Transverse colon (tissue), 4 donors: ENCODE measurements at places on chromosomes 6 and 20.

DNA sequence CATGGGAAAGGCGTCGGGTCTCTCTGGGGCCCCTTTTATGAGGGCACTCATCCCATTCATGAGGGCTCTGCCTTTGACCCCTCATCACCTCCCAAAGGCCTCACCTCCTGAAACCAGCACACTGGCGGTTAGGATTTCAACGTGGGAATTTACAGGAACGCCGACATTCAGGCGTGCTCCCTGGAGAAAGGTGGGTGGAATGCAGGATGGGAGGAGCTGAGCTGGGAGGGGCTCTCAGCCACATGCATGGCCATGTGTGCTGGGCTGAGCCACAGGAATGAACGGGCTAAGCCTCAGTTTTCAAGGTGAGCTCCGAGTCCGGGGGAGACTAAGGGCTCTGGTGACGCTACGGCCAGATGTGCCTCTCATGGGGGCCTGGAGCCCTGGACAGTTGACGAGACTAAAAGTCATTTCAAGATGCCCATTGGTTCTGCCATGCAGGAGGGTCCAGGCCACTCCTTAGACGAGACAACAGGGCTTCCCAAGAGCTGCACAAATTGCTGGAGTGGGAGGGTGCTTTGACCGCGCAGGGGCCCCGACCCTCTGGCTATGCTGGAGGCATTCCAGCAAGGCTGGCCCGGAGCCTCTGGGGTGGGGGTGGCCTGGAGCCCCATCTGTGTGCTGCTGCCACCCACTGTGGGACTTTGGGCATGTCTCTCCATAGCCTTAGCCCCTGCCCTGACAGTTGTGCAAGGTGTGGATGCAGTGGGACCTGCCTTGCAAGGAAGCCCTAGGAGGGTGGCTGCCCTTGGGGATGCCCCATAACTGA, 3.8 kb upstream of the ARFGAP1 start:
- no peak for DNase-seq

- DNase-seq = no peak
Observed at GRCh38 chr20:40931410-40932044, 97.1 kb upstream of the TOP1 start.

GRCh38 chr6:15176816-15177370, 69.0 kb upstream of the JARID2 start:
- DNase-seq = no peak

- DNase-seq = no peak
Observed at GRCh38 chr6:26278536-26278935, 86.5 kb upstream of the BTN3A2 start.

GRCh38 chr6:8530785-8531435, 95.6 kb upstream of the SLC35B3 start:
- DNase-seq = no peak

DNA sequence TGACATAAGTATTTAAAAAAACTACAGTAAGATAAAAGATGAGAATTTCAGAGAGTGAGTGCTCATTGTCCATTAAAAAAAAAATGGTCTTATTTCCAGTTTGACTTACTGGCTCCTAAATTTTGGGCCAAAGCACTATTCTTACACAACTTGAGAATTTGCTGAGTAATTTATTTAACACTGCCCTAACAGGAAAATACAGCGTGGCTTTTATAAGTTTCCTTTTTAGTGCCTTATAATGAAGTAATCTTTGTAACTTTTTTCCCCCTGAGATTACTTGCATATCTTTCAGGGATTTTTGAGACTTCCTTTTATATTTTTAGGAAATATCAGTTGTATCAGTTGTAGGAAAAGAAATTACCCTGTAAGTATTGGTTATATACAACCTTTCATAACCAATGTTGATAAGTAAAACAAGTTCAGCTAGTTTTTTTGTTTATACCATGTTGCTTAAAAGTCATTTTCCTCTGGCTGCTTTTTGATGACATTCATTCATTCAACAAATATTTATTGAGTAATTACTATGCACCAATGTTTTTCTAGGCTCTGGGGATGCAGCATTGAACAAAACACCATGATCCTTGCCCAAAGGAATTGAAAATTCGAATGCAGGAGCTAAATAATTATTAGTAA, 106.4 kb upstream of the SGK1 start:
- DNase-seq = no peak

DNA sequence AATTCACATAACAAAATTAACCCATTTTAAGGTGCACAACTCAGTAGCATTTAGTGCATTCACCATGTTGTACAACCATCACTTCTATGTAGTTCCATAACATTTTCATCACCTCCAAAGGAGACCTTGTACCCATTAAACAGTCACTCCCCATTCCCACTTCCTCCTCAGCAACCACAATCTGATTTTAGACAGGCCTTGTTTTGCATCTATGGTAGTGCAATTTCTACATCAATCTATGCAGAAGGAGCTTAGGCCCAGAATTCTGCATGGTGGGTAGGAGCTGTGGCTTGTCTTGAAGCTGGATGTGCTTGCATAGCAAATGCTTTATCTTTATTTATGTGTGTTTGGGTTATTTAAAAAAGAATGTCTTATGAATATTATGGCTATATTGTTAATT, 13.5 kb upstream of the HLA-DQA1 start:
- DNase-seq = no peak

GRCh38 chr6:68040312-68040778, 594.7 kb upstream of the ADGRB3 start:
- no peak for DNase-seq

DNA sequence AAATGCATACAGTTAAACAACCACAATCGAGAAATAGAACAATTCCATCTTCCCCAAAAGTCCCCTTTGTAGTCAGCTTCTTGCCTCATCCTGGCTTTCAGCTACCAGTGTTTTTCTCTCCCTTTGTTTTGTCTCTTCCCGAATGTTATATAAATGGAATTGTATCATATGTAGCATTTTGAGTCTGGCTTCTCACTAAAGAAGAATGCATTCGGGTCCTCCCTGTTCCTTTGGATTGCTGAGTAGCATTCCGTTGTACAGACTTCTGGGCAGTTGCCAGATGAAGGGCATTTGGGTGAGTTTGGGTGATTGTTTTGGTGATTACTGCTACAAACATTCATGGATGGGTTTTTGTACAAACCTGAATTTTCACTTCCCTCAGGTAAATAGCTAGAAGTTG, 27.8 kb downstream of the PRPH2 start:
- DNase-seq = no peak

DNA sequence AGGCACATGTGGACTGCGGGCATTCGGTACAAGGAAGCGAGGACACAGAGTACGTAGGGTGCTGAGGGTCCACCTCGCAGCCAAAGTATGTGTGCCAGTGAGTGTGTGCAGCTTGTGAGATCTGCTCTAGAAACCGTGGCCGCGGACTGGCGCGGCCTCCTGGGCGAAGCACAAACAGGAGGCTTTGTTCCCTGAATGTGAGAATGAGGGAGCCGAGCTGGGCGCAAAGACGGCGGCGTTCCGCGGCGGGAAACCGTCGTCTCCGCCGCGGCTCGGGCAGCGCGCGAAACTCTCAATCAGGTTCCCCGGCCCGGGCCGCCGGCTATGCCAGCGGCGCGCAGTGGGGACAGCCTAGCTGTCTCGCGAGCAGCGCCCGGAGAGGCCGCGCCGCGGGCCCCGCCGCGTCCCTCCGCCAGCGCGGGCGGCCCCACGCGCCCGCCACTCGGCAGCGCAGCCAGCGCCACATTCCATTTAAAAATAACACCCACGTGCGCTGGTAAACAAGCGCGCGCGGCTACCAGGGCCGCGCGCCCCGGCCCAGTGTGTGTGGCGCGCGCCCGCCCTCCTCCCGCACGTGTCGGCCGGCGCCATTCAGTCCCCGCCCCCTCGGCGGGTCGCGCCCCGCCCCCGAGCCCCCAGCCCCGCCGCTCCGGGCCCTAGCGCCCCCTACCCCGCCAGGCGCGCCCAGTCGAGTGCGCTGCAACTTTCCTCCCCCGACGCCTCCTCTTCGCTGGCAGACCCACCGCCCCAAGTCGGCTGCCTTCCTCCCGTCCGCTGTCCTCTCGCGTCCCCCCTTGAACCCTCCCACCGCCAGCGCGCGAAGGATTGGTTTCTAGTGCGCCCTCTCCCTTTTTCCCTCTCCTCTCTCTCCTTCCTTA, 3.0 kb upstream of the FOXO3 start:
- DNase-seq = peak; percentile 80

- DNase-seq = no peak
Observed at GRCh38 chr6:120903836-120904235, 430.4 kb downstream of the TBC1D32 start.

- DNase-seq = no peak
Observed at GRCh38 chr6:70353448-70353847, 50.6 kb upstream of the COL9A1 start.

DNA sequence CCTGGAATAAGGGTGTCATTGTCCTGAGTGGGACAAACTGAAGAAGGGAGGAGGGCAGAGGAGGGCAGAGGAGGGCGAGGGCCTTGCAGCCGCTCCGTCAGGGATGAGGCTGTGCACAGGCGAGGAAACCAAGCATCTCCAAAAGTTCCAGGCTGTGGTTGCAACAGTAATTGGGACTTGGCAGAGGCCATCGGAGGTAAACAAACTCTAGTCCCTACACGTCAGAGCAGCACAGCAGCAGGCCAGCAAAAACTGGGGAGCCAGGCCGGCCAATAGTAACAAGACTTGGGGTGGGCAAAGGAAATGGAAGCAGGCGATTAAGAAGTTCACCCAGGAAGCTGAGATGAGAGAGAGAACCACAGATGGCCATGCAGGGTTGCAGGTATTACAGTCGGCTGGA, 142.8 kb downstream of the SMOC2 start:
- no peak for DNase-seq
